ENCODE measurements at places on chromosomes 6 and 20.

- DNase-seq, result peak; percentile 95
These were observed 178.8 kb downstream of the IBTK start for GRCh38 chr6:82068721-82069120.

DNA sequence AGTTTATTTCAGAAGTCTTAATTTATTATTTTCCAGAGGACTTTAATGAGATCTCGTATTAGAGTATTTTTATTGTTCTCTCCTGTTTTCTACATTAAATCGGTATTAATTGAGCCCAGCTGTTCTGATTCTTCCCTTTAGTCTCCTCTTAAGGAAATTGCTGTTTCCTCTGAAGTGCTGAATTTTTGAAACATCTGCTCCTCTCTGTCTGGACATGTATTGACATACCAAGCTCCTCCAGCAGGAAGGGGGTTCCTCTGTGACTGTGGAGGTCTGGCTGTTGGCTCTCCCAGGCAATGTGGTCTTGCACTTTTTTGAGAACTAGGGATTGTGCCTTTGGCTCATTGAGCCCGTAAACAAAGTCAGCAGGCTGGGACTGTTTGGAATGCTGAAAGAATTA, 74.9 kb downstream of the MAP3K4 start:
- DNase-seq, result peak; percentile 44

DNA sequence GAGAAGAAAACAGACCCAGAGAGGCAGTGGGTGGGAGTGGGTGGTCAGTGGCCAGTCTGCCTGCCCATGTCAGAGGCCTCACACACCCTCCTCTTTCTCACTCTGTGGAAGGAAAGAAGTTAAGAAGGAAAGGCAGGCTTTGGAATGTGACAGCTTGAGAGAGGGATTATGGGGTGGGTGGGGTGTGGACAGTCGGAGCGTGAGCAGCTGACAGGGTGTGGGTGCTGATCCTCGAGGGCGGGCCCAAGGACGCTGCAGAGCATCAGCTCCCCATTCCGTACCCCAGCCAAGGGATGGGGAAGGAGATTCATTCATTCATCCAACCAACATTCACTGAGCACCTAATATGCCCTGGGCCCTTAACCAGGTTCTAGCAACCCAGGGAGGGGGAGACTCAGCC, 4.8 kb downstream of the TGM6 start:
- no peak for DNase-seq

DNA sequence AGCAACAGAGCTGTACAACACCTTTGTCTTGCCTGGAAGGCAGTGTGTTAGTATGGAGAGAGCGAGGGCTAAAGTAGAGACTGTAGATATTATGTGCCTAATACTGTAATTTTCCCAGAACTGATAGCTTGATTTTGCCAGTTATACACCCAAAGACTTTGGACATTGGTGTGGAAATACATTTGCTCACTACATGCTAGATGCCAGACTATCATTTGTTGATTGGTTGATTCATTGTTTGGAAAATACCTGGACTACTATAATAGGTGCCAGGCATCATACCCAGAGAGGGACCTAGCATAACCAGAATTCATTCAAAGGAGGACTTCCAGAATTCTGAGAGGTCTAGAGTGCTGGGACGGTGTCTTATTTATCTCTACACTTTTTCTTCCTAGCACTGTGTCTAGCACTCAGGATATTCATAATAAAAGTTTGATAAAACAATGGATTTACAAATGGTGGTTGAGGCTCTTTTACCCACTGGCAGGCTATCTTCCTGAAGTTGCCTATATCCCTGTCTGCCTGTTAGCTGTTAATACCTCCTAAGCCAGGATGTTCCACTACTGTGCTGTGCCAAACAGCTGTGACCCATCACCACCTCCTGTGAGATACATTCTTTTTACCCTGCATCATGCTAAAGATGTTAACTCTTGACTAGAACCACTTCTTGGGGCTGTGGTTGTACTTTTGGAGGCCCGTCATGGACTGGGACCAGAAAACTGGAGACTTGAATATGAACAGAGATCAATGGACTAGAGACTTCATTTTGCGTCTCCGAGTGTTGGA, 72.2 kb upstream of the FUCA2 start:
- DNase-seq, result no peak

DNA sequence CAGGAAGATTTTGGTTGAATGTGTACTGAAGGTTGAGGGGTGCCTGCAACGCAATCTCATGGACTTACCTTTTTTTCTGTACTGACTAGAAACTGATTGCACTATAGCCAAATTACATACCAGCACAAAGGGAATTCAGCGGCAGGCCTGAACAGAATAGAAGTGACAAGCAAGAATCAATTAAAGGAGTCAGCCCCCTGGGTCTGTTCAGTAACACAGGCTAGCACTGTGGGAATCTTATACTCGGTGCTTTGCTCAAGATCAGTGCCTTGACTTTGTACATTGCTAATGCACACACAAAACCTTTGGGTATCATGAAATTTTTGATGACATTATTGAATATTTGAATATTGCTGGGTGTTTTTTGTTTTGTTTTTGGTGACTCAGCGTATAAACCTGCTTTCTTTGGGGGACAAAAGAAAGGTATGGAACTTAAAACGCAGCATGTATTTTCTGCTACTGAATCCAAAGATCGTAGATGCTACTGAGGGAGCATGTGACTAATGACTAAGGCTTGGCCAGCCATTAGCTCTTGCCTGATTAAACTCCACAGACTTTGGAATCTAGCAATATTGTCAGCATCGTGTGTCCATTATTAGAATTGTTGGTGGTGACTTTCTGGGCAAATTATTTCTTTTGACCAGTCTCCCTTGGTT, 236.6 kb downstream of the ARID1B start:
- DNase-seq, result no peak

DNA sequence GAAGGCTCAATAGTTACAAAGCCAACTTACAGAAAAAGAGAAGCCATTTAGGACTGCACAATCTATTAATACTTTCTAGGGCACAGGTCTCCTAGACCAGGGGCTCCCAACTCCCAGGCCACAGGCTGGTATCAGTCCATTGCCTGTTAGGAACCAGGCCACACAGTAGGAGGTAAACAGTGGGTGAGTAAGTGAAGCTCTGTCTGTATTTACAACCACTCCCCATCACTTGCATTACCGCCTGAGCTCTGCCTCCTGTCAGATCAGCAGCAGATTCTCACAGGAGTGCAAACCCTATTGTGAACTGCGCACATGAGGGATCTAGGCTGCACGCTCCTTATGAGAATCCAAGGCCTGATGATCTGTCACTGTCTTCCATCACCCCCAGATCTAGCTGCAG, 22.5 kb downstream of the TRAF3IP2 start:
- no peak for DNase-seq

DNA sequence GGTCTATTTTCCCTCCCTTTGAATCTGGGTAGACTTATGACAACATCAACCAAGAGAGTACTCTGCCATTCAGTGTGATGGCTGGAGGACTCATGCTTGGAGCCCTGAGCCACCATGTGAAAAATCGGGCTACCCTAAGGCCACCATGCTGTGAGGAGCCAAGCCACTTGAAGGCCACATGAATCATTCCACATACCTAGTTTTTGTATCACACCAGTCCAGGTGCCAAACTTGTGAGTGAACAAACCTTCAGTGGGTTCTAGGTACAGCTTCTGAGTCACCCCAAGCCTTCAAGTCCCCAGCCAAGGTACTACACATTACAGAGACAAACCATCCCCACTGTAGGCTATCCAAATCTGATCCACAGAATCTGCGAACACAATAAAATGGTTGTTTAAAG, 37.4 kb upstream of the E2F3 start:
- no peak for DNase-seq

DNA sequence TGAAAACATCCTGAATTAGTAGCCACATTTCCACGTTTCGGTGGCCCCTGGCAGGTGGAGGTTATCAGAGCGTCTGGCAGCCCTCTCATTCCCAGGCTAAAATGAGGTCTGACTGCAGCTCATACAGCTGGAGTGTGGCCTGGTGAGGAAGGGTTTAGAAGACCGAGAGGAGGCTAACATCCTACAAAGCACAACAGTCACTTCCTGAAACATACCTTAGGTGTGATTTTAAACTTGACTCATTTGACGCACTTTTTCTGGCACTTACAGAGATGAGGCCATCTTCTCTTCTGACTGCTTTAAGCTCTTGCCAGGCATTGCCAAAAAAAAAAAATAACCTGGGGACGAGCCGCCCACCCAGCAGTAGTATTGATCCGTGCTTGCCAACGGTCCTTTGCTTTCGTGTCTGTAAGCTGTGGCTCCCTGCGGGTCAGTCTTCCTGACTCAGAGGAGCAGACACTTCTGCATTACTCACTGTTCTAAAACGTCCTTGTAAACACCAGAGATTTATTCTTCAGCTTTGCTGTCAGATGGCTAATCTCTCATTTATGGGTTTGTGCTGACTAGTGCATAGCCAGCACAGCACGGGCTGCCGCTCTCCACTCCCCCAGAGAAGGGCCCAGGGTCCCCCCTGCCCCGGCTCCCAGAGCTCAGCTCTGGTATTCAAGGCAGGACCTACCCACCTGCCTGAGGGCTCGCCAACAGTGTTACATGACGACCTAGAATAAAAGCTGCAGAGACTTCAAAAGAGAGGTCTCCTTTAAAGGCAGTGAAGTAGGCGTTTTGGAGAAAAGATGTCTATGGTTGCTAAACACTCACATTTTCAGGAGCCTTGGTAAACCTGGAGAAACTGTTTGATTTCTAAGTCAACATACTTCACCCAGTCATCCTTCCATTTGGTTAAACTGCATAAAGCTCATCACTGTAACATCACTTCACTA, 78.5 kb upstream of the FRMD1 start:
- DNase-seq, result no peak

DNA sequence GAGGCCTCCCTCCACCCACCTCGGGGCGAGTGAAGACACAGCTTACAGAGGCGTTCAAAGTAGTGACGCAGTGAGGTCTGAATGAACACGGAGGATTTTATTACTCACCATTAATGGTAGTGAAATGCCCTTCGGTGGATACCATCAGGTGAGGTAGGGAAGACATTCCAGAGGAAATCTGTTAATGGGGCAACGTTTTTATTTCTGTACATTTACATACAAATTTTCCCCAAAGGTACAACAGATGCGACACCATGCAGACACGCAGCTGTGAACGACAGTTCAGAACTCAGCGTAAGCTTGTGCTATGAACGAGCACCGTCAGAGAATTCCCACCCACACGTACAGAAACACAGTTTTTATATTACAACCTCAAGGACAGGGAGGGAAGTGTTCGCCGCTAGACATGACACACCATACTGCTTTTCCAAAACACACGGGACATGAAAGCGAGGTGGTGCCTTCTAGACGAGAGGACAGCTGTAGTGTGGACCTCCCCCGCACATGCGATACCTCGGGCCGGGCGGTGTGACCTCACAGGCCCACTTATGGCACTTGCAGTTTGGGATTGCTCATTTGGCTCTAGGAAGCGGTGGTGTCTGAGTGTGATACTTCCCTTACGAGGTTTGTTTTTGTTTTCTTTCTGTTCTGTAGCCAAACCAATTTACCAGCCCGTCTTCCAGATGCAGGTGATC, 10.7 kb downstream of the PSMG4 start:
- DNase-seq, result no peak

- no peak for DNase-seq
These were observed 137.2 kb downstream of the SYNE1 start for GRCh38 chr6:152499931-152500330.

DNA sequence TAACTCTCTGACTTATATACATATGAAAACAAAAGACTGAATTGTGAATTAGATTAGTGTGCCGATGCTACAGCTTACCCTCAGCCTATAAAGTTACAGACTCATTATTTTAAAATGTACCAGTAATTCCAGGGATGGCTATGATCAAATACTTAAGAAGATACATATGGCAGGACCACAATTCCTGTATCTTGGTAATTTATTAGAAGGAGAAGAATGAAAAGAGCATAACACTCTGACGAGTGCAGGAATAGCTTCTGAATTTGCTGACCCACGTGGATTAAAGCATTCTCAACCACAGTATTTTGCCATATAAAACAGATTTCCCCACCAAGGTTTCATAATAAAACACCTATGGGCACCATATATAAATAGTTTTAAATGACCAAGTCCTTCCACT, 368.5 kb upstream of the RUNX2 start:
- DNase-seq, result no peak

- no peak for DNase-seq
These were observed 62.2 kb upstream of the PDE10A start for GRCh38 chr6:165725201-165725600.

DNA sequence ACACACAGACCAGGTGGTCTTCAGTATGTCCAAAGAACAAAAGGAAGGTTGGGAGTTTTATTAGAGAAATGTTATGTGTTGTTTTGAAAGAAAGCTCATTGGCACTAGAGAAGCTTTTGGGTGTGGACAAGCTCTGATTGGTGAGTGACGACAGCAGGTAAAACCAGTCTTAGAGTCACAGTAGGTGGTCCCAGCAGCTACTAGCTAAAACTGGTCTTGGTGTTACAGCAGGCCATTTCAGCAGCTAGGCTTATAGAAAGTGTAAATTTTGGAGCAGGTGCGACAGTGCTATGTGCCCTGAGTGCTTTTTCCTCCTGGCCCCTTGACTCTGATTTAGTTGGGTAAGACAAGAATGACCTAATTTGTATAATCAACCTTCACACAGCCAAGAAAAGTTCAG, 3.6 kb downstream of the CLDN20 start:
- no peak for DNase-seq

DNA sequence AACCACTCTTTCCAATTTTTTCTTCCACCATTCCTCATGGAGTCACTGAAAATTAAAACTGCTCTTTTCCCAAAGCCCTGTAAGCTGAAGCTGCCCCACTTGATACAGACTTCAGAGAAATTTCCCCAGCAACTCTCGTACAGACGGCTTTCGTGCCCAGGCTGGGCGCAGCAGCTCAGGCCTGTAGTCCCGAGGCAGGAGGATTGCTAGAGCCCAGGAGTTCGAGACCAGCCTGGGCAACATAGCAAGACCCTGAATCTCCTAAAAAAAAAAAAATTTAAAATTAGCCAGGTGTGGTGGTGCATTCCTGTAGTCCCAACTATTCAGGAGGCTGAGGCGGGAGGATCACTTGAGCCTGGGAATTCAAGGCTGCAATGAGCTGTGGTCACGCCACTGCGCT, 6.6 kb downstream of the PPDPF start:
- no peak for DNase-seq

DNA sequence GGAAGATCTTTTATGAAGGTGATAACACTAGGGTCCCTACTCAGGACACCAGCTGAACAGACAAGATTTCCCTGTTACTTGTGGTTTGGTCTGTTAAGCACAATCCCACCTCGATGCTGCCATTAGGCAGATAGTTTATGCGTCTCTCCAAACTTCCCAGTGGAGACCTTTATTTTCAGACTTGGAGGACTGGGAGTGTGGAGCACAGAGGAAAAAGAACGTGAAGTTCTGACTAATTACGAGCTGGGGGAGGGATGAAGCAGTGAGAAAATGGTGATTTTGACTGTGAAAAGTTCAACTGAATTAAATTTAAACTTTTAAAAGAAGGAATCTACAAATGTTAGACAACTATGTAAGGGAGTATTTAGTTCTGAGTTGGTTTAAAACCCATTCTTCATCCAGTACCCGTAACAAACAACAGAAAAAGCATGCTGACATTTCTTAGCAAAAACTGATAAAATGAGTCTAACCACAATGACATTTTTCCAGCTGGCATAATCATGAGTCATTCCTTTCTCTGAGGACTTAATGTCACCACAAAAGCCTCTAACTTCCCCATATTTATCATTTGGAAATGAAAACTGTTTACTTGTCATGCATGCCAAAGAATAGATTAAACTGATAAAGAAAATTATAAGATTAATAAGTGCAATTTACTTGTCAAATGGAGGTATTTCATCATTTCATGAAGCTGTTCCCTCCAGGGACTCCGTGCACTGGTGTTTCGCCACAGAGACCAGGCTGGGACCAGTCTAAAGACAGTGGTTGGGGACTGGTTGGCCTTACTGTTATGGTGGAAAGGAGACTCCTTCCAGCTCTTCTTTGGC, 113.3 kb upstream of the SSTR4 start:
- no peak for DNase-seq

Data from DMS 273 treated with DMSO at 0.1 percent for 48 hours (cell line).